ENCODE measurements at places on chromosomes 7 and 10.
A peak's percentile ranks its signal among the peaks of the same experiment; 100 is the strongest.

DNA sequence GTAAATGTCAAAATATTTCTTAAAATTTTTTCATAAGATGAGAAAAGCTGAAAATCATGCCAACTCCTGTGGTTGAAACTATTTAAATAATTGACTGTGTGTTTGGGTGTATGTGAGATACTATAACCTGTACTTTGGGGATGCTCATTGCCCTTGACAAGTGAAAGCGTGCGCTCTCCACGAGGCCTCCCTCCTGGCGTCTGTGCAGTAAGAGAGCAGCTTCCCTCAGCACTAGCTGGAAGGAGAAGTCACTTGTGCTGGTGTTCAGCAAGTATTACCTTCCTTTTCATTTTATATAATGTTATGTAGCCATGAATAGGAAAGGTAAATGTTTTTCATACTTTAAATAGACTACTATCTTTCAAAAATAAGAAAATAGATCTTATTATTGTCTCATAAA, 118.9 kb downstream of the ZEB1 start:
- no peak for DNase-seq

- no peak for DNase-seq
Observed at GRCh38 chr7:20661884-20662283, 46.4 kb downstream of the ABCB5 start.

GRCh38 chr10:35124540-35124939, 2.1 kb upstream of the CREM start:
- no peak for DNase-seq

GRCh38 chr7:143002898-143003297, 24.0 kb downstream of the OR9A2 start:
- no peak for DNase-seq

GRCh38 chr10:126429275-126429674, 41.0 kb upstream of the ADAM12 start:
- no peak for DNase-seq

- no peak for DNase-seq
Observed at GRCh38 chr7:128053023-128053422, 21.8 kb upstream of the LRRC4 start.

DNA sequence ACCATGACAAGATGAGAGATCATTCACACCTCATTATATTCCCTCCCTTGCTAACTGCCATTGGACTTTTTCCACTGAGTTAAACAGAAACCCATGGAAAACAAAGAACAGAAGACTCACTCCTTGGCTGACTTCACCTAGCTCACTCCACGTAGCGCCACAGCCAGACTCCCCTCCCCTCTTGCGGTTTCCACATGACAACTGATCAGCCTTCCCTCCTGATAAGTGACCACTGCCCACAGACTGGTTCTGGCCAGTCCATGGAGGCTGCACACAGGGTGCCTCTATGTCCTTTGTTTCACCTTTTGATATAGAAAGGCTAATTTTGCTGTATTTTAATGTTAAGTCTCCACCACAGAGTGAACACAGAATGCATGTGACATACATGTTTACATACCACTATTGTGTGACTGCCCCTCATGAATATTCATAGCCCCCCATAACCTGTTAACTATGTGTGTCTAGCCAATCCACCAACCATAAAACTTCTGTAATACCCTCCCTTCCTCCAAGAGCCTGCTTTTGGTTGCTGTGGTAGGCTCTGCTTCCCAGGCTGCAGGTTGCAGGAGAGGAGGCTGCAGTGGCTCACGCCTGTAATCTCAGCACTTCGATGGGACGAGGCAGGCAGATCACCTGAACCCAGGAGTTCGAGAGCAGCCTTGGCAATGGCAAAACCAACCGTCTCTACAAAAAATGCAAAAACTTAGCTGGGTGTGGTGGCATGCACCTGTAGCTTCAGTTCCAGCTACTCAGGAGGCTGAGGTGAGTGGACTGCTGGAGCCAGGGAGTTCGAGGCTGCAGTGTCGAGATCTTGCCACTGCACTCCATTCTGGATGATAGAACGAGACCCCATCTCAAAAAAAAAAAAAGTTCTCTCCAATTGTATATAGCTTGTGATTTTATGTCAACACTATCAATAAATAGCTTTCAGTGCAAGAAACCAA, 10.0 kb upstream of the IFIT5 start:
- no peak for DNase-seq

DNA sequence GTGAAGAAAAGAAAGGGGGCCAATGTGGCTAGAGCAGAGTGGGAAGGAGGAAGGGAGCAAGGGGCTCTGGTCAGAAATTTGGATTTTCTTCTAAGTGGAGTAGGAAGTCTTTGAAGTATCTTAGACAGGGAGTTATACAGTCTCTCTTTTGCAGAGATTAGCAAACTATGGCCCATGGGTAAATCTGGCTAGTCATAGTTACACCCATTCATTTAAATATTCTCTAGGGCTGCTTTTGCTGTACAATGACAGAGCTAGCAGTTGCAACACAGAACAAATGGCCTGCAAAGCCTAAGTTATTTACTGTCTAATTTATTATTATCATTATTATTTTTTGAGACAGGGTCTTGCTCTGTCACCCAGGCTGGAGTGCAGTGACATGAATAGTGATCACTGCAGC, 10.5 kb upstream of the LAMB4 start:
- DNase-seq: no peak

DNA sequence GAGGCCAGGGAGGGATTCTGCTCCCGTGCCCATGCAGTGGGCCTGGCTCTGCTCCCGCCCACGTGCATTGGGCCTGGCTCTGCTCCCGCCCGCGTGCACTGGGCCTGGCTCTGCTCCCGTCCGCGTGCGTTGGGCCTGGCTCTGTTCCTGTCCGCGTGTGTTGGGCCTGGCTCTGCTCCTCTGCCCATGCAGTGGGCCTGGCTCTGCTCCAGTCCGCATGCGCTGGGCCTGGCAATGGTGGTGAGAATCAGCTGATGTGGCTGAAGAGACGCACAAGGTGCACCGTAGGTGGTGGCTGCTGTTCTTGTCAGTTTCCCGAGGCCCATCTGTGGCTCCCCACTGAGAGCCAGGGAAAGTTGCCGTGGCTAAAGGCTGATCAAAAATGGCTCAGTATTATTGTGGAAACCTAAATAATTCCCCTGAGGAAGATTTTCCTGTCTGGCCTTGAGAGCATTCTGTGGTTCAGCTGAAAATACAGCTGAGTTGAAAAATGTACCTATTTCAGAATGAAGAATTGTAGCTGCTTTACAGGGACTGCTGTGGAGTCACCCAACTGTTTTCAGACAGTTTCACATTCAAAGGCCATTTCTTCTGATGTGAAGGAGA, 572.4 kb downstream of the GLRX3 start:
- no peak for DNase-seq

GRCh38 chr10:123746061-123746460, 79.9 kb downstream of the GPR26 start:
- DNase-seq: no peak

DNA sequence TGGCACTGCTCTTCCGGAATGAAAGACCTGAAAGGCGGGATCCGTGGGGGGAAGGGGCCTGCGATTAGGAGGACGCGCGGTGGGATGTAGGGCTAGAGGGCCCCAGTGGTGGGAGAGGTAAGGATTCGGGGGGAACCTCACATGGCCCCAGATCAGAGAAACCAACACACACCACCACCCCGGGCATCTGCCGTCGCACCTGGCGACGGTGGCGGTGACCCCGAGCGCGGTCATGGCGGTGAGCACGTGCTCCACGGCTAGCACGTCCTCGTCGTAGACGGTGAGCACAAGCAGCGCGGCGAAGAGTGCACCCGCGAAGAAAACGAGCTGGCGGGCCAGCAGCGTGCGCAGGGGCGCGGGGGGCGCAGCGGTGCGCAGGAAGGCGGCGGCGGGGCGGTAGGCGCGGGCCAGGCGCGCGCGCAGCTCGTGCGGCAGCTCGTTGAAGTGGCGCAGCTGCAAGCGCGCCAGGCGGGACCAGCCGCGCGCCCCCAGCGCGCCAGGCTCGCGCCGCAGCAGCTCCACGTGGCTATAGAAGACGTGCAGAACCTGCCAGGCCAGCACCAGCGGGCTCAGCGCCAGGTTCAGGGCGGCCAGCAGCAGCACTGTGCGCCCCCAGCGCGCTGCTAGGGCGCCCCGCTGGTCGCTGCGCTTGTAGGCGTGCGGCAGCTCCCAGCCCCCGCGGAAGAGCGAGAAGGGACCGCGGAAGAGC, 5.7 kb downstream of the ATG9B start:
- DNase-seq: peak; percentile 24

DNA sequence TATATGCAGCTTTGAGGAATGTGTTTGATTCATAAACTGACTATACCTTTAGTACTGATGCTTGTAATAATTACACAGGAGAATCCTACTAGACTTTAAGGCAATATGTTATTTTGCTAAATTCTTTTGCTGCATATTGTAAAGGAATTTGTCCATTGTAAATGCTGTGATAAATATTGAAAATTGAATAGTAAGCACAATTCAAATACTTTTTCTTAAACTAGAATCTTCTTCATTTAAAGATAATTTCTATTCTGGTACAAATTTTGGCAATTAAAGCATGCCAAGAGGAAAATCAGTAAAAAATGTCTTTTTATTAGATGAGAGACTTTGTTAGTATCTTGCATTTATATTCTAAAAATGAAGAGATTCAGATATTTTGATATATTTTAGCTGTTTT, 45.4 kb downstream of the SMNDC1 start:
- DNase-seq: no peak

DNA sequence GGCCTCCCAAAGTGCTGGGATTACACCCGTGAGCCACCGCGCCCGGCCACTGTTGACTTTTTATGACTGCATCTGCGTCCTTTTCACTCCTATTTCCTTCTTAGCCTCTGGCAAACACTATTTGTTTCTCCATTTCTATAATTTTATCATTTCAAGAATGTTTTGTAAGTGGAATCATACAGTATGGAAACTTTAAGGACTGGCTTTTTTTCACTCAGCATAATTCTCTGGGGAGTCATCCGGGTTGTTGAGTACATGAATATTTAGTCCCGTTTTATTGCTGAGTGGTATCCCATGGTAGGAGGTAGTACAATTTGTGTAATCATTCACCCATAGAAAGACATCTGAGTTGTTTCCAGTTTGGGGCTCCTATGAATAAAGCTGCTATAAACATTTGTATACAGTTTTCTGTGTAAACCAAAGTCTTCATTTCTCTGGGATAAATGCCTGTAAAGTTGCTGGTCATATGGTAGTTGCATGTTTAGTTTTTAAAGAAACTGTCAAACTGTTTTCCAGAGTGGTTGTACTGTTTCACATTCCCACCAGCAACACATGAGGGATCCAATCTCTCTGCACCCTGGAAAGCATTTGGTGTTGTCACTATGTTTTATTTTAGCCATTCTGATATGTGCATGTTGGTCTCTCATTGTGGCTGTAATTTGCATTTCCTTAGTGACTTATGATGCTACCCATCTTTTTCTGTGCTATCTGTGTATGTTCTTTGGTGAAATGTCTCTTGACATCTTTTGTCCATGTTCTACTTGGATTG, 139.6 kb upstream of the EEPD1 start:
- no peak for DNase-seq

GRCh38 chr7:67696878-67697277, 700.2 kb downstream of the TYW1 start:
- no peak for DNase-seq

GRCh38 chr10:119041326-119041725, 11.8 kb downstream of the NANOS1 start:
- no peak for DNase-seq

GRCh38 chr10:14686356-14686755, 88.3 kb downstream of the FAM107B start:
- no peak for DNase-seq

- DNase-seq: peak; percentile 37
Observed at GRCh38 chr7:77831481-77831880, 32.9 kb downstream of the PHTF2 start.

GRCh38 chr7:132935608-132936007, 146.3 kb downstream of the CHCHD3 start:
- DNase-seq: no peak

- no peak for DNase-seq
Observed at GRCh38 chr7:155057076-155057475, 13.0 kb upstream of the HTR5A start.

DNA sequence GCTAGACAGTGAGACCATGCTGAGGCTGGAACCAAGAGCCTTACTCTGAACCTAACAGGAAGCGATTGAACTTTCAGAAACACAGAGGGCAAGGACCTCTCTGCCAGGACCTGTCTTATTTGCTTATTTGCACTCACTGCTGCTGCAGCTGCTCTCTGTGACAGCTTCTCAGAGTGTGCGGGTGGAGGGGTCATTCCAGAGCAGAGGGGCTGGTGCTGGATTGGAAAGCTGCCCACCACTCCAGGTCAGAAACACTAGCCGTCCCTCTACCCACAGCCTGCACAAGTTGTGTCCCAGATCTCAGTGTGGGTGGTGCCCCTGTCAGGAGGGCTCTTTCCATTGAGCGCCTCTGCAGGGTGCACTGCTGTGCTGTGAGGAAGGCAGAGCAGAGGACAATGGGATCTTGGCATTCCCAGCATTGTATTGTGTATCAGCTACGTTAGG, 126.2 kb downstream of the CCNY start:
- DNase-seq: no peak

GRCh38 chr7:30845426-30846135, 66.1 kb upstream of the AQP1 start:
- no peak for DNase-seq

- no peak for DNase-seq
Observed at GRCh38 chr10:62763155-62763554, 41.4 kb upstream of the ADO start.

DNA sequence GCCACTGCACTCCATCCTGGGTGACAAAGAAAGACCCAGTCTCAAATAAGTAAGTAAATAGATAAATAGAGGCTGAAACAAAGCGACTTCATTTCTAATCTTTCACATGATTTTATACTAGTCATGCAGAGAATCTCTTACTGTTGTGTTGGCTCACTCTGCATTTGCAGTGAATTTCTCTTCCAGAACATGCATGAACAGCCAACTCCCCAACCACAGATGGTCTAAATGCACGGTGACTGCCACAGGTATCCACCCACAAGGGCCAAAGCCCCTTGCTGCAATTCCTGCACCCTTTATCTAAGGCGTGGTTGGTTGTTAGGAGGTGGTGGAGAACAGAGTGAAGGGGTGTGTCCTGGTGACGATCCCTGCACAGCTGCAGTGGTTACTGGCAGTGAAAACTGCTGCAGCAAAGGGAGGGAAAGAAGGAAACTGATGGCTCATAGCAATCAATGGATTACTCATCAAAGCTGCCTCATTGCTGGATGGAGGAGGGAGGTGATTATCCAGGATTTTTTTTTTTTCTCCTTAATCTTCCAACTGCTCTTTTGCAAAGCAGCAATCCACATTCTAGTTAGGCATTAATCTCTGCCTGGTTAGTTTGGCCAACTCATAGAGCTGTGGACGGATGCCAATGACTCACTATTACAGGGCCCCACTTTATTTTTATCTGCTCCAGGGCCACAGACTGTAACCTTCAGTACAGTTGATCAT, 50.6 kb downstream of the PRTFDC1 start:
- no peak for DNase-seq
